ENCODE measurements at places on chromosomes 11 and 22. TPM values are rescaled to one million over a fixed set of nuclear protein-coding genes. Genes with fewer than 3 reads are reported as not detected.

- no peak for DNase-seq
Measured at GRCh38 chr11:112400476-112401014, 139.9 kb upstream of the PLET1 start.

DNA sequence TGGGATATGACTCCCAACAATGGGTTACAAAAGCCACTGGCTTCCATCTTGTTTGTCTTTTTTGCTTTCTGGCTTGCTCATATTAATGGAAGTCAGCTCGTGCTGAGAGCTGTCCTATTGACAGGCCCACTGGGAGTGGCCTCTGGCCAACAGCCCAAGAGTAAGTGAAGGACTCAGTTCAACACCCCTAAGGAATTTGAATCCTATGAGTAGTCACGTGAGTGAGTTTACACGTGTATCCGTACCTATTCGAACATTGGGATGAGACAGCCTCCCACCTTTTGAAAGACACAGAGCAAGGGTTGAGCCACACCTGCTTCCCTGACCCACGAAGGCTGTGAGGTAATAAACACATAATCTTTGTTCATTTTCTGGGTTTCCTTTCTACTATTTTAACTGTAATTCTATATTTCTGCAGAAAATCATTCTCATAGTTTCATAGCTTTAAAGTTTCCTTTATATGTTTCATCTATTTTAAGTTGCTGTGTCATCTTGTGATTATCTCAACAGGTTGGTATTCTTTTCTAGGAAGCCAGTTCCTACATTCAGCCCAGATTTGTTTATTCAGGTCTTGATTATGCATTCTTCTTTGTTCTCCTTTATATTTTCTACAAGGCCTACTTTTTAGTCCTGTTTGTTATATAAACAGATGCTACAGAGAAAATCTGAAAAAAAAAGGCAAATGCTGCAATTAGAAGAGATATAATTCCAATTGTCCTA lies 802.3 kb downstream of the CNTN5 start:
- no peak for DNase-seq

Gene SLC22A12
- total RNA-seq, result not detected

- peak; percentile 96 for DNase-seq
Measured at GRCh38 chr22:46054091-46055073, 77.4 kb upstream of the WNT7B start.

- no peak for DNase-seq
Measured at GRCh38 chr11:33387996-33388395, 130.8 kb downstream of the HIPK3 start.

Gene UNC93B1
- total RNA-seq, result 36.5 TPM

Gene PLAAT5
- not detected for total RNA-seq

DNA sequence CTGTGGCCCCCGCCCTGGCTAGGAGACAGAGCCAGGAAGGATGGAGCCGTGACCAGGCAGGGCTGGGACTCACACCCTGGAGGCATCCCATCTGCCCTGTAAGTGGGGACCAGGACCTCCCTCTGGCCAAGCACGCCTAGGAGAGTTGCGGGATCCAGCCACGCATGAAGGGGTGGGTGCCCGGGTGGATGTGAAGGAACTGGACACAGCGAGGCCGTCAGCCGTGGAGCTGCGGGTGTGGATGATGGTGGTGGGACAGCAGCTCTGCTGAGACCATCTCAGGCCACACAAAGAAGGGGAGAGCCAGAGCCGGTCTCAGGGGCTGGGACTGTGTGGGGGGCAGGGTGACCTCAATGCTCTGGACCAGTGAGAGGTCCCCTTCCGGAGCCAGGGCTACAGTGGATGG lies 746.4 kb downstream of the BRD1 start:
- DNase-seq, result peak; percentile 31

DNA sequence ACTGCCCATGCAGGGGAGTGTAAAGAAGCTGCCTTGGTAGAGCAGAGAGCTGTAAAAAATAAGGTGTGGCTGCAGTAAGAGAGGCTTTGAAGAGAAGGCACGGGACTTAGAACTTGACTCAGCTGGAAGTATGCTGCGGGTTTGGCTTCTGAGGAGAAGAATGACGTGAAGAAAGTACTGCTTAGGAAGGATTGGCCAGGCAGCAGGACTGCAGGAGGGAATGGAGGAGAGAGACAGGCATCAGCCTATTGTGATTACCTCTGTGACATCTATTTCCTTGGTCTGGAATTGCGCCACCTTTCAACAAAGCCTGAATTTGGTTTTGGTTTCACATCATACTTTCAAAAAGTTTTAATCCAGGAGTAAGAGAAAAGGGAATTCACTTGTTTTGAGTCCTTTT lies 22.5 kb downstream of the PRRG4 start:
- DNase-seq, result peak; percentile 80

GRCh38 chr11:128934351-128934750 lies 8.3 kb downstream of the TP53AIP1 start:
- peak; percentile 76 for DNase-seq

Gene HEPHL1
- total RNA-seq, result not detected

Gene F2
- not detected for total RNA-seq

DNA sequence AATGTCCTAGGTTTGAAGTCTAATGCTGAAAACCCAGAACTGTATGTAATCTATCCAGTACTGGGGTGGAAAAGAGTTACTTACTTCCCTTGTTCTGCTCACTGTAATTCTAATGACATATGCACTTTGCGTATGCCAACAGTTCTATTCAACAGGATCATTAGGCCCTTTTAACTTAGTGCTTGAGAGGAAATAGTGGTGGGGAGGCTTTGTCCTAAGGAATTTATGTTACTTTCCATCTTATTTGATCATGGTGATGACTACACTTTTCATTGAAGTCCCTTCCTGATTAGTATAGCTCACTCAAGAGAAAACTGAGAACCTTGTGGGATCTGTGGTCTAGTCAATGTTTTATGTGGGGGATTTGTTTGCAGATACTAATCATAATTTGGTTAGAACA lies 348.2 kb downstream of the GUCY1A2 start:
- peak; percentile 15 for DNase-seq

Gene POU2AF2
- total RNA-seq, result not detected

DNA sequence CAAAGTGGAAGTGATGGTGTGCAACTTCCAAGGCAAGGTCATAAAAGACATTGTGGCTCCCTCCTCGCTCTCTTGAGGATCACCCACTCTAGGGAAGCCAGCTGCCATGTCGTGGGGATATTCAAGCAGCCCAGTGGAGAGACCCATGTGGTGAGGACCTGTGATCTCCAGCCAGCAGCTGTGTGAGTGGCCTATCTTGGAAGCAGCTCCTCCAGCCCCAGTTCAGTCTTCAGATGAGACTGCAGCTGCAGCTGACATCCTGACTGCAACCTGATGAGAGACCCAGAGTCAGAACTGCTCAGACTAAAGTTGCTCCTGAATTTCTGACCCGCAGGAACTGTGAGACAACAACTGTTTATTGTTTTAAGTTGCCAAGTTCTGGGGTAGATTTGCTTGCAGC lies 86.4 kb upstream of the GRK3 start:
- DNase-seq, result no peak

GRCh38 chr11:28242596-28242995 lies 134.4 kb downstream of the METTL15 start:
- no peak for DNase-seq

DNA sequence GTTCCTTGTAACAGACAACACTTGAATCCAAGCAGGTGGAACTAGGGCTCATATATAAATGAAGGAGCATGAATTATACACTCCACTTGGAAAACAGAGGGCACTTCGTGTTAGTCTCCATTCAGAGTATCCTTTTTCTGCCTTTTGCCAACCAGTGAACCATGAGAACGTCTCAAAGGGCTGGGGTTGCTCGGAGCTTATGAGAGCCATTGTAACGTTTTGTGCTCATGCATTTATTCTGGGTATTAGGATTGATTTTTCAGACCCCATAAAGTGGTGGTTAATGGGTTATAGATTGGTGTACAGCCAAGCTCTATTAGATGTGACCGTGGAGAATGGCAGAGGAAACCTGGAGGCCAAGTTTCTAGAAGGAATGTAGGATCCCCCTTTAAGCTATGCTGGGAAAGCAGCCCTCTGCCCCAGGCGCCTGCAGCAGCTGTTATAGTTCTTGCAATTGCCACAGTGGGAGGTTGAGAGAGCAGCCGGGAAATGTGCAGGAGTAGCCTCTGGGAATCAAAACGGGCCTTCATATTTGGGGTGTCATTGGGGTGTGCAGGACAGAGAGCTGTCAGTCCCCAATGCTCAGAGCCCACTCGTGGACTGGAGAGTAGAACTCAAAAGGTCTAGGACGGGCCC lies 54.6 kb upstream of the ASPHD2 start:
- peak; percentile 50 for DNase-seq

DNA sequence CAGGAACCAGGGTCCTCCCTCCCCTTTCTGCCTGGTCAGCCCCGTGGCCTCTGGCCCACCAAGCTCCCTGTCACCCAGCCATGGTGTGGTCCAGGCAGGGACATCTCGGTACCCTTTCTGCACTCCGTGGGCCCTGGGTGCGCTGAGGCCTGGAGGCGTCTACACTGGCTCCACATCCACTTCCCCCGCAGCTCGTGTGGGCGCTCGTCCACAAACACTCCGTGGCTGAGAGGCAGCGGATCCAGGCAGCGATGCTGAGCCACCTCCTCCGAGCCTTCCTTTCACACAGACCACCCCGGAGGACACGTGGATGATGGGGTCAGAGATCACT lies 16.1 kb downstream of the RNH1 start:
- DNase-seq, result peak; percentile 86
